CD4-positive, alpha-beta T cell treated with Interleukin-15 for 4 hours (primary cell): ENCODE measurements at places on chromosomes 16 and 17.

- no peak for DNase-seq
These were observed 51.3 kb downstream of the FTO start for GRCh38 chr16:53755026-53755910.

GRCh38 chr16:1971796-1972489 is at the start of gene TBL3:
Gene TBL3, plus strand, starts transcription at chr16:1972053. Its CDS starts 112 bp downstream, at chr16:1972165.
- peak; percentile 96 for DNase-seq

GRCh38 chr16:6231398-6231797 is 1101.2 kb upstream of the RBFOX1 start:
- no peak for DNase-seq

DNA sequence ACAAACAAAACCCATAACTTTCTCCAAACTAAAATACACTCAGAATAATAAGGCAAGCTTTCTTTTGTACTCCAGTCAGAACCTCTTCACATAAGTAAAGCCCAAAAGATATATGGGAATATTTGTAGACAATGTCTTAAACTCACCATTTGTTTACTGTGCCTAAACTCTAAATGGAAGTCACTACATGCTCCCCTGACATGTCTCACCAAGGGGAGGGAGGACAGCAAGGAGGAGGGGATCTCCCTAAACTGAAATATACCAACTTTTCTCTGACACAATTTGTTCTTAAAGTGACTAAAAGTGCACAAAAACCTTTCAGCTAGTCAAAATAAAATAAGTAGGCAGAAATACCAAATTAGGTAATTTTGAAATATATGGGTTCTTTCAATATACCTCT is 38.5 kb downstream of the GRB7 start:
- DNase-seq, result peak; percentile 48

DNA sequence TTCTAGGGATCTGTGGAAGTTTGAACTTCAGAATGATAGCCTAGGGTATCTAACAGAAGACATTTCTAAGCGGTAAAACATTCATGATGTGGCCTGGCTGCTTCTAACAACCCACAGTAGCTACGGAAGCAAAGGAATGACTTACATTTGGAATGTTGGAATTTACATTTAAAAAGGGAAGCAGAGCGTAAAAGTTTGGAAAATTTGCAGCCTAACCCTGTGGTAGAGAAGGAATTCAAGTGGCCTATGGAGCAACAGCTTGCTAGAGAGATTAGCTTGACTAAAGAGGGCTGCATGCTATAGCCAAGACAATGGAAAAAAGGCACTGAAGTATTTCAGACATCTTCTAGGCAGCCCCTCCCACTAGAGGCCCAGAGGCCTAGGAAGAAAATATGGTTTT is 50.1 kb downstream of the HNF1B start:
- DNase-seq, result no peak

- no peak for DNase-seq
These were observed 3.5 kb upstream of the LASP1NB start for GRCh38 chr17:38921756-38922411.
